Glutamatergic neuron (in vitro differentiated cells): ENCODE measurements at places on chromosomes 12 and 14.

- H3K27me3 ChIP-seq: peaks cover 4% of the 10 kb centered on the region
- DNase-seq: no peak
- H3K36me3 ChIP-seq: no peaks in the 10 kb centered on the region
- H3K4me1 ChIP-seq: peaks cover 8% of the 10 kb centered on the region
Measured at GRCh38 chr12:131904346-131904745, 9.9 kb downstream of the ULK1 start.

GRCh38 chr14:92121207-92121669 lies 268 bp downstream of the NDUFB1 start:
- H3K36me3 ChIP-seq: no peaks in the 10 kb centered on the region
- H3K4me3 ChIP-seq: peak overlapping the region; percentile 99
- H3K4me1 ChIP-seq: peaks cover 5% of the 10 kb centered on the region
- peak overlapping the region; percentile 100 for H3K27ac ChIP-seq
- peak; percentile 31 for DNase-seq

DNA sequence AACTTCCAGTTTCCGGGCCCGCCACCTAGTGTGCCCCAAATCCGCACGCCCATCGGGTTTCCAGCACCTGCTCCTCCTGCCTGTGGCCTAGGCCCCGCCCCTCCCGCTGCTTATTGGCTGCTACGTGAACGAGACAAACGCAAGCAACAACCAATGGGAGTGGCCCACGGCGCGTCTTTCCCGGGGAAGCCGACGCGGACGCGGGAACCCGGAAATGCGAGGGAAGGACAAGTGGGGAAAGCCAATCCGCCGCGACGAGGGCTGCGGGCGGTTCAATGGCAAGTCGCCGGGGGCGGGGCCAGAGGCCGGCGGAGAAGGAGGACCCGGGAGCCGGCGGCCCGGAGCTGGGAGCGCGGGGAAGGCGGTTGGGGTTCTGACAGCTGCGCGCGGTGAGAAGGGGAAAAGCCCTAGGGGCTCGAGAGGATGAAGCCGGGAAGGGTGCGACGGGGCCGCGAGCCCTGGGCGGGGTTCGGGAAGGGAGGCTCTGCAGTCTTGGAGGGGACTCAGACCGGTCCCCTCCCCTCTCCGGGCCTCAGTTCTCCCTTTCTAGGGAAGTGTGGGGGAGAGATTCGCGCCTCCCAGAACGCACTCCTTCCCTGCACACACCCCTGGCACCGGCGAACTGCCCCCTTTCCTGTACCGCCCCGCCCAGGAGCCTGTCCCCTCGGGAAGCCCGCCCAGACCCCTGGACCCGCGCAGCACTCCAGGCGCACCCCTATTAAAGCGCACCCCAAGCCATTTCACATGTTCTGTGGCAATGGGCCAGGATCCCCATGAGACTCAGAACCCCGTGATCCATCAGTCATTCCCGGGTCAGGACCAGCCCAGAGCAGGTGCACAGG lies at the start of gene FICD:
FICD (plus strand) TSS at position 305 of the 842 bp plus-strand sequence. CDS start 1,696 bp downstream, outside the sequence.
- peak within 1 kb of the TSS; percentile 75 for H3K27ac ChIP-seq
- peak; percentile 99 for DNase-seq
- peaks cover 3% of the 10 kb centered on the region for H3K27me3 ChIP-seq
- no peaks in the 10 kb centered on the region for H3K36me3 ChIP-seq

DNA sequence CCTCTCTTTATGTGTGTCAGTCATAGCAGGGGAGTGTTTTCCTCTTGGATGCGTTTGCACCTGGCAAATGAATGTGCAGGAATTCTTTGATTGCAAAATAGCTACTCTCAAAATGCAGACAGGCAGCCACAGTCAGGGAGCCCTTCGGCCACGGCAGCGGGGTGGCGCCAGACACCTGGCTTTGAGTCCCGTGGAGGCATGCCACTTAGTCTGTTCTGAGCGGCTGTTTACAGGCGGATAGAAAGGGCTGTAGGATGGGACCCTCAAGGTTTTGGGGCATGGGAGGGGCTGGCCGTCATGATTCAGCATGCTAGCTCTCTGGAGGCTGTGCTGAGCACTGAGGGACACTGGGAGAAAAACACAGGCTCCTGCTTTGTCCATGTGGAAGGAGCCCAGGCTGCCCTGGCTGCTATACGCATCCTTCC lies 117.1 kb downstream of the SLC25A47 start:
- H3K27me3 ChIP-seq: no peaks in the 10 kb centered on the region
- H3K4me1 ChIP-seq: peaks cover 57% of the 10 kb centered on the region
